Hematopoietic multipotent progenitor cell treated with erythropoietin and hydrocortisone succinate and interleukin-3 and kit ligand, for 4 days (in vitro differentiated cells): ENCODE measurements at places on chromosomes 6 and 20.

DNA sequence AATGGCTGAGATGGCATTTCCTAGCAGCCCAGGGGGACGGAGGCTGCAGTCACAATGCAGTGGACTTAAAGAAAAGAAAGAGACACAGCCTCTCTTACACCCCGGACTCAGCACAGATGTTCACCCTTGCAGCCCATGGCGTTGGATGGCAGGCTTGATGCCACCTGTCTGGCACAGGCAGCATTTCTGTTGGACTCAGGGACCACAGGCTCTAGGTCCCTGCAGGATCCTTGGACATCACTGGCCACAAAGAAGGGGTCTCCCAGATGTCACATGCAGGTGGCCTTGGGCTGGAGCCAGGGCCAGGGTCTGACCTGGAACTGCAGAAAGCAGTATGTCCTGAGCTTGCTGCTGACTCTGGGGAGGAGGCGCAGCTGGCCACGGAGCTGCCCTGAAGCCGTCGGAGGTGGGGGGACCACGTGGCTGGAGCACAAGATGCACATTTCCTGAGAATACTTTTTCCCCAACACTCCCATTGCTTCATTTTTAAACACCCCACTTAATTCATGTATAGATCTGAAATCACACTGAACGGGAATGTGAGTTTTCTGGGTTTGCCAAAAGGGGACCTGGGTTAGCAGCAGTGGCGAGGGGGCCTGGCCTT is 102.3 kb upstream of the SULF2 start:
- no peak for DNase-seq

GRCh38 chr6:9064156-9064555 is 628.8 kb upstream of the SLC35B3 start:
- DNase-seq = no peak

DNA sequence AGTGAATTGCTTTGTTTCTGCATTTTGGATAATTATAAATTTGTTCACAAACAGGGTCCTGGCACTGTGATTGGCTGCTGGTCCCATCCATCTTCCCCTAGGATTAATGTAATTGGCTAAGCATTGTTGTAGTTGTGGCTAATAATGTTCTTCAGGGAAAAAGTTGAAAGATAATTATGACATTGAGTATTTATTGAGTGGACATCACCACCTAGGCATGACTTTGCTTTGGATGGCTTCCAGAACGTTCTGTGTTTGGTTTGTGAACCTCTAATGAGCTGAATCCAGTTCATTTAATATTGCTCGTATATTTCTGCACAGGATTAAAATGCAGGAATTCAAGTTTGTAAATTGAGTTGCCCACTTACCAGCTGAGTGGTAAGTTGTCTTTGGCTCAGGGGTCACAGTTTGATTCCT is 55.1 kb downstream of the ARID1B start:
- no peak for DNase-seq

DNA sequence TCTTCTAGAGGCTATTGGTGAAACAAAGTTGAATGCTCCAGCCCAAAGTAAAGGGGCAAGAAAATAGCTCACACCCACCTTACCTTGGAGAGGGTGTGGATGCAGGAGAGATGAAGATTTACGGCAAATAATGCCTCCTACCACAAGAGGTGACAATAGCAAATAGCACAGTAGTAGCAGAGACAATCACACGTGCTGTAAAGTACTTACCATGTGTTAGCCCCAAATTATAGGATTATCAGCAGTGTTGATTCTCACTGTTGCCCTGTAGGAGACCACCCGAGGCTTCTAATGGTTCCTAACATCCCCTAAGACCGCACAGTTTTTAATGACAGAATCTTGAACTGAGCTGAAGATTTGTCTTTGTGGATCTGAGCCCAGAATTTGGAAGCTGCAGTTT is 94.8 kb upstream of the FOXA2 start:
- DNase-seq = no peak

- DNase-seq = peak; percentile 20
Measured at GRCh38 chr6:157763129-157763903, 59.7 kb upstream of the SNX9 start.

- DNase-seq = peak; percentile 56
Measured at GRCh38 chr6:38570750-38571149, 69.0 kb downstream of the BTBD9 start.

GRCh38 chr20:47243532-47244305 is 112.8 kb downstream of the ZMYND8 start:
- no peak for DNase-seq

DNA sequence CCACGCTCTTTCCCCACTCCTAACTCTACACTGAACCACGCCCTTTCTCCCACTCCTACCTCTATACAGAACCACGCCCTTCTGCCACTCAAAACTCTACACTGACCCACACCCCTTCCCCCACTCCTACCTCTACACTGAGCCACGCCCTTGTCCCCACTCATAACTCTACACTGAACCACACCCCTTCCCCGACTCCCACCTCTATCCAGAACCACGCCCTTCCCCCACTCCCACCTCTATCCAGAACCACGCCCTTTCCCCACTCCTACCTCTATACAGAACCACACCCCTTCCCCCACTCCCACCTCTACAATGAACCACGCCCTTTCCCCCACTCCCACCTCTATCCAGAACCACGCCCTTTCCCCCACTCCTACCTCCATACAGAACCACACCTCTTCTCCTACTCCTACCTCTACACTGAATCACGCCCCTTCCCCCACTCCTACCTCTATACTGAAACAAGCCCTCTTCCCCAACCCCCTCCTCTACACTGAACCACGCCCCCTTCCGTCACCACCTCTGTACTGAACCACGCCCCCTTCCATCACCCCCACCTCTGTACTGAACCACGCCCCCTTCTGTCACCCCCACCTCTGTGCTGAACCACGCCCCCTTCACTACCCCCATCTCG is 10.1 kb downstream of the PXMP4 start:
- peak; percentile 50 for DNase-seq

- DNase-seq = no peak
Measured at GRCh38 chr20:4544765-4545164, 176.9 kb upstream of the PRND start.

GRCh38 chr6:701700-702479 is 9.0 kb upstream of the EXOC2 start:
- DNase-seq = no peak

DNA sequence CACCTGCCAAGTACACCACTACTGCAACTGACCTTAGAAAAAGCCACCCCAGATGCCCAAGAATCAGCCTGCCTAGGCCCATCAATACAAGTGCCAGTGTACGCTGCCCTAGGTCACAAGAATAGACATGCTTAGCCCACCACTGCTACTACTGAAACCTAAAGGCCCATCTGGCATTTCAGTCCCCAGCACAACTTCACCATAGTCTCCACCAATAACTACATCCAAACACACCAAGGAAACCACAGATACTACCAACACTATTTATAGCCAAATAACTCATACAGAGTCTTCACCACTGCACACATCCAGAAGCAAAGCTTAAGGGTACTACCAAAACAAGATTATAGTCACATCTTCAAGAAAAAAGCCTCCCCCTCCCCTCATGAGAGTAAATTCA is 28.2 kb downstream of the TREML4 start:
- no peak for DNase-seq

DNA sequence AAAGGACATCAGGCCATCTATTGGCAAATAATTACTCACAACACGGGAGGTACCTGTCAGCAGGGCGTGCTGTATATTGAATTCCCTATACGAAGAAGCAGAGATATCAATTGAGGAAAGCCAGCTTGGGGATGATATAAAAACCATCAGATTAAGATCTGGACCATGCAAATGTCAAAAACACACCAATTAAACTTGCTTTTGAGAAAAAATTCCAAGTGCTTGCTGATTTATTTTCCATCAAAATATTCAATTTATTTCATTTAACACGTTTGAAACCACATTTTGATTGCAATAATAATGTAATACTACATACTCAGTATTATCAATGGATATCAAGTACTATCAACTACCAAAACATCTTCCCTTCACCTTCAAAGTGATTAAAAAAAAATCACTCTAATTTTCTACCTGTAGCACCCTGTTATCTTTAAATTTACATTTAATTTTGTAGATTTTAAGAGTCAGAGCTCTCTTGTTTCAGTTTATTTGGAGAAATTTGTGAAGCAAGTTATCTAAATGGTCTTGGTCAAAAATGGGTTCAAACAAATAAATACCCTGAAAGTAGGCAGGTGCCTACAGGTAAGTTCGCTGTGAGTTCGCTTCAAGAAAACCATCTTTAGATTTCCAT is 6.8 kb upstream of the TBX18 start:
- DNase-seq = no peak

DNA sequence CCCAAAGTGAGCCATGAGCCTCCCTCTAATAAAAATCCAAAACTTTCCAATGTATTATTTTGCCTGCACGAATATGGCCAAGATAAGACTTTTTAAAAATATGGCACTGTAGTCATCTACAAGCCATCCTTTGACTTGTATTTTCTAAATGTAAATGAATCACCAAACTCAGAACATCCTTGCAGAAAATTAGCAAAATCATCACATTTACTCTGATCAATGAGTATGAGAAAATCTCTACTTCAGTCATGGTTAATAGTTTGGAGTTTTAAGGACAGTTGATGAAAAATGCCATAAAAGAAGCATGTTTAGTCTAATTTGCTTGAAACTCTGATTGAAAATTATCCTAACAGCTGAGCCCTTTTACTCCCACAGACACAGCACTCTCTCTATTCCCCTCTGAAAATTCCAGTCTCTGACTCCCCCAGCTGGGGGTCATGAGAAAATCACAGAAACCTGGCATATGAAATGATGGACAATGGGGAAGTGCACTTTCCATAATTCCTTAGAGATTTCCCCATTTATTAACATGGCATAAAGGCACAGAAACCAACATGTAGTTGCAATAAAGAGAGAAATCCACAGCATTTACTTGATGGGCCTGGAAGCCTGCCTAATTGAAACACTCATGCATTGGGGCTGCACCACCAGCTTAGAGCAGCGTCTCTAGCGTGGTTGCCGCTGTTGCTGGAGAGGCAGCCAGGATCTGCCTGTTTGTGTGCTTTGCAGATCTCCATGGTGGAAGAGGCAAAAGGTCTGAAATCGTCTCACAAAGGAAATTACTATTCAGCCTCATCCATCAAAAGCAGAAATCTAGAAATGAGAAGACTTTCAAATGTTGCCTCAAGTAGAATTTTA is 214.0 kb downstream of the WDR27 start:
- DNase-seq = no peak

DNA sequence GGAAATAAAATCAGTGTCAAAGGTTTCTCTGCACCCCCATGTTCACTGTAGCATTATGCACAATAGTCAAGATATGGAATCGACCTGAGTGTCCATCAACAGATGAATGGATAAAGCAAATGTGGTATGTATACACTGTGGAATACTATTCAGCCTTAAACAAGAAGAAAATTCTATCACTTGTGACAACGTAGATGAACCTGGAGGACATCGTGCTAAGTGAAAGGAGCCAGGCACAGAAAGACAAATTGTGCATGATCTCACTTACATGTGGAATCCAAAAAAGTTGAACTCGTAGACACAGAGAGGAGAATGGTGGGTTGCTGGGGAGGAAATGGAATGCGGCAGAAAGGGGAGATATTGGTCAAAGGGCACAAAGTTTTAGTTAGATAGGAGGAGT is 136.3 kb upstream of the ESR1 start:
- no peak for DNase-seq

DNA sequence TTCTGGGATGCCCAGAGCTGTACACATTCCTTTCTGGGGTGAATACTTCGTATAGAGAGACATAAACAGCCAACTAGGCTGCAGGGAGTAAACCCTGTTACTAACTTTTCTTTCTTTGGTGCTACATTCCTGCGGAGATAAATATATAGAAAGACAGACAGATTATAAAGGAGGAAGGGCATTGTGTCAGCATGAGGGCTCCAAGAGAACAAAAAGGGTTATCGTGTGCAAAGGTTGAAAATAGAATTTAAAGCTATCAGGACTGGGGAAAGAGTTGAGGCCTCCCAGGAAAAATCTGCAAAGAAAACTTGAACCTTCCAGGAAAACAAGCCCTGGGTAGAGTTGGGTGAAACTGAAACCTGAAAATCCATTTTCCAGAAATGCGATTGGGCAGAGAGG is 68.0 kb downstream of the TMEM170B start:
- no peak for DNase-seq

DNA sequence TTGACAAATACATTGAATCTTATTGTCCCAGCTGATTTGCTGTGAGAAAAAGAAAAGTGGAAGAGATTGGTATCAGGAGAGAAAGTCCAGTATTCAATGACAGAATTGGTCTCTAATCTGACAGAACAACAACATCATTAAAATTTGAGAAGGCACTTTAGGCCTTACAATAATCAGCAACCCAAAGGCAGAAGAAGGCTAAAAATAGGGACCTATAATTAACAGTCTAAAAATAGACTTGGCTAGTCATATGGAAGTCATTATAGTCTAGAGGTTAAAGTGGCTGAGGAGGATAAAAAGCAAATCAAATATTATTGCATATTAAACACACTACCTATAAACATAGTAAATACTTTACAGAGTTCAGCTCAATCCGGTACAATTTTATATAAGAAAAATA is 393.6 kb upstream of the JAG1 start:
- no peak for DNase-seq

DNA sequence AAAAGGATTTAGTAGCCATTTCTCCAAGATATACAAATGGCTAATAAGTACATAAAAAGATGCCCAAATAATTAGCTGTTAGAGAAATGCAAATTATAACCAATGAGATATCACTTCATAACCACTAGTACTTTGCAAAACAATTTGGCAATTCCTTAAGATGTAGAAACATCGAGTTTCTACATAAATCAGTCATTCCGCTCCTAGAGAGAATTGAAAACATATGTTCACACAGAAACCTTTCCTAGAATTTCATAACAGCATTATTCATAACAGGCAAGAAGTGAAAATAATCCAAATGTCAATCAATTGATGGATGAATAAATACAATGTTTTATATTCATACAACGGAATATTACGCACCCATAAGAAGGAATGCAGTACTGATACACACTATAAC is 20.5 kb upstream of the NT5E start:
- DNase-seq = no peak

DNA sequence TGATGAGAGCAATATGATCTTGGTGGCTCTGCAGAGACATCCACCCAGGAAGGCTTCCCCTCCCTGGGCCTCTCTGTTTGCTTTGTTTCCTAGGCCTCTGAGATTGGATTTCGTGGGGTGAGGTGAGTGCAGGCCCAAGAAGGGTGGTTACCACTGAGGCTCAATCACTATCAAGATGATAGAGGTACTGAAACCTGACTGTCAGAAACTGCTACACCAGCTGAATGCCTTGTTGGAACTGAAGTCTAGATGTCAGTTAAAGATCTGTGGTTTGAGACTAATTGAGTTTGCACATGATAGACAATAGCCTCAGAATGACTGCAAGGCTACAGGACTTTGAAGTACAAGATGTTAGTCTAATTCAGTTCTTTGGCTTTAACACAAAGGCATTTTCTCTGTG is 15.2 kb downstream of the VNN1 start:
- peak; percentile 38 for DNase-seq
